ENCODE measurements at places on chromosomes 6 and 20.

- DNase-seq, result no peak
Observed at GRCh38 chr6:37146735-37147157, 23.2 kb upstream of the PIM1 start.

GRCh38 chr20:59613861-59614260 lies 9.5 kb downstream of the PHACTR3 start:
- DNase-seq, result no peak

DNA sequence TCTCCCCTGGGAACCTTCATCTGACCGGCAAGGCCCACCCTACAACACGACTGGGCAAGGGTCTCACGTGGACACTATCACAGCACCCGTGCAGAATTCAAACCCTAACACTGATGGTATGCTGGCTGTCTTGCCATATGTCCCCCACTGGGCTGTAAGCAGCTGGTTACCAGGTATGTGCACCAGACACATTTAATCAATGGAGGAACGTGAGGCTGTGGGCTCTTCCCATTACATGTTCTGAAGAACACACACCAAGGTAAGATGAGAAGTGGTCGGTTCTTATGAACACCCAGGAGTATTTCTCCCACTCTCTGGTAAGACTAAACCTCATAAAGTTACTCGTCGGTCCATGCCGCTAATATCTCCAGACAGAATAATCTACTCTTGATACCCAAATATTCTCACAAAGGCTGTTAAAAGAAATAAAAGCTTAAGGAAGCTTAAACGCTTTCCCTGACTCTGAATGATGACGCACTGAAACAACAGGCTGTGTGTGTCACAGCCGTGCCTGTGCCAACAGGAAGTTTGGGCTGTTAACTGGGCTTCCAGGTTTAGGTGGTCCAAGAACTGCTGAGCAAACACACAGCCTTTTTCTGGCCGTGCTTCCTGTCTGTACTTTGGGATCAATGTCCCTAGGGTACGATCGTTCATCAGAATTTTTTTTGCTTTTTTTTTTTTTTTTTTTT lies 75.3 kb downstream of the SLC23A2 start:
- no peak for DNase-seq

GRCh38 chr6:36688739-36689075 lies 8.9 kb upstream of the RAB44 start:
- no peak for DNase-seq

- no peak for DNase-seq
Observed at GRCh38 chr6:9532621-9533557, 882.0 kb downstream of the TFAP2A start.

DNA sequence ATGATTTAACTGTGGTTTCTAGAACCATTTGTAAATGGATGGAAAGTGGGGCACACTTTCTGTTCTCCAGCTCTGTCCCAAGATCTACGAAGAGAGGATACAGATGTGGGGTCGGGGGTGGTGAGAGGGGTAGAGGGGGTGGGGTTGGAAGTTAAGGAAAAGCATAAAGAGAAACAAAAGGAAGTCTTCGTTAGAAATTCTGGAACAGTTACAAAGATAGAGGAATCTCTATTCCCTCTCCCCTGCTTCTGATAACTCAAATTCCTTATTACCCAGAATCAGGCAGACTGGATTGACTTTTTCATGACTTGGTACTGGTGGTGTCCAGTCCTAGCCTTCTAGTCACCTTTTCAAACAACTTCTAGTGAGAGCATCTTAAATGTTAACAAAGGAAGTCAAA lies 4.9 kb downstream of the GCM1 start:
- DNase-seq, result no peak

GRCh38 chr6:90611543-90612312 lies 24.9 kb upstream of the MAP3K7 start:
- DNase-seq, result no peak

GRCh38 chr6:28953039-28953584 lies 29.3 kb upstream of the TRIM27 start:
- no peak for DNase-seq

- no peak for DNase-seq
Observed at GRCh38 chr6:5246141-5247097, 14.3 kb downstream of the LYRM4 start.

DNA sequence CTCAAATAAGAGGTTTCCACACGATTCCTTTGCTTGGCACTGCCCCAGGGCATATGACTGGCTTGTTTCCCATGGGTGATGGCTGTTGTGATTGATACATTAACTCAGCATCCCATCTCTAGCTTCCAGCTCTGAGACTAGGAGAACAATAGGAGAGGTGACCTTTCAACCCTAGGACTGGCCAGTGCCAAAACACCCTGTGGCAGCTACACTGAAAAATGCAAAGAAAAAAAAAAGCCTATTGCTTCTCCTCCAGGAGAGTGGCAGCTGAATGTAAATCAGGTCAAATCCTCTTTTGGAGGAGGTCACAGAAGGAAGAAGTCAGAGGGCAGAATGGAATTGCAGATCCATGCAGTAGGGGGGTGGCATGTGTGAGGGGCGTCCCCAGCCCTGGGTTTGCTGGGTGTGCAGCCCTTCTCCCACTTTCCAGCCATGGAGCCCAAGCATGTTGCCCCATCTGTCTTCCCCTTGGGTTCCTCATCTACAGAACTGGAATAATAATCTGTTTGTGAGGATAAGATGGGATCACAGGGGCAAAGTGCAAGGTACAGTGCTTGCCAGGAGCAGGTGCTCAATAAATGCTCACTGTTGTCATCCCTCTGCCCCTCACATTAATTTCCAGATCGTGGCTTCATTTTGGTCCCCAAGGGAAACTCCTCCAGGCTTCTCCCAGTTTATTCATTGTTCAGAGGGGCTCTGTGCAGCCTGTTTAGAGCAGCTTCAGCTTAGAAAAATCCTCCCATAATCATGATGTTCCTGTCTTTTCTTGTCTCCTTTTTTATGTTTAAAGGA lies 245.0 kb upstream of the RIN2 start:
- DNase-seq, result no peak

- DNase-seq, result no peak
Observed at GRCh38 chr6:43746613-43747102, 23.4 kb upstream of the VEGFA start.

DNA sequence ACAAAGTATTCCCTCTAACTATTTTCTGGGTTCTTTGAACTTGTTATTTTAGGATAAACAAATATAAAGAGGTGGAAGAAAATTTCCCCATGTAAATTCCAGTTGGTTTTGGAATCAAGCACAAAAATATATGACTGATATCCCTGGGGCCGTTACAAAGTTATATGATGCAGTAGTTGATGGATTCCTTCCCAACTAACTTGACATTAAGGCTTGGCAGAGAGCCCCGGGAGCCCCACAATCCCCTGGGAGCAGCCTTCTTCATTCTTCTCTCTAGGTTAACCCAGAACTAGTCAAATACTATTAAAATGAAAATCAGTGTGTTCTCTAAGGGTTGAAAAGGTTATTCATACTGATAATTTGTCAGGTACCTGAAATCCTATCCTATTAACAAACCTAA lies 508.9 kb upstream of the SOX4 start:
- DNase-seq, result no peak

DNA sequence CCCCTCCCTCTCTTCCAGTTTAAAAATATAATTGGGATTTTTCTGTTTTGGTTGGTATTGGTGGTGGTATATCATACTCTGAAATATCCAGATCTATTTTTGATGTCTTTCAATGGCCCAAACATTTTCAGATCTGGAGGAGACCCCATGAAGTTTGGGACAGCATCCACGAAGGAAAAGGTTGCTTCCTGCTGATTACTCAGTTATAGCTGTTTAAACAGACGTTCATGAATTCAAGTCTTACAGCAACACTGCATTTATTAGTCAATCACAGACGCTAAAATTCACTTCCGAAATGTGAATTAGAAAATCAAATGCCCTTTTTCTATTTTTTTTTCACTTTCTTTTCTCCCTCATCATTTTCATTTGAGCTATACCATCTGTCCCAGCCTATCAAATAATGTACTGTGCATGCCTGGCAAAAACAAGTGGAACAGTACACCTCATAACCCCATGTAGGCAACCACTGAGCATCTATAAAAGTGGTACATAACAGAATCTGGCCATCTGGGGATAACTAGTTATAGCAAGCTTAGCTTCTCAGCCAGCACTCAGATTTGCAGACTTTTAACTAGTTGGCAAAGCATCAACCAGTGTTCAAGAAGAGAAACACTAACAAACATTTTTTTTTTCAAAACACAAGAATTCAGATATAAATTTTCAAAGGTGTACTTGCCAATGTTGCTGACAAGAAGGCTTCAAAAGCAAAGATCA lies 124.5 kb downstream of the HIVEP2 start:
- no peak for DNase-seq

- no peak for DNase-seq
Observed at GRCh38 chr6:153959276-153959675, 79.8 kb upstream of the OPRM1 start.

GRCh38 chr6:156978948-156979347 lies 201.8 kb downstream of the ARID1B start:
- DNase-seq, result no peak

DNA sequence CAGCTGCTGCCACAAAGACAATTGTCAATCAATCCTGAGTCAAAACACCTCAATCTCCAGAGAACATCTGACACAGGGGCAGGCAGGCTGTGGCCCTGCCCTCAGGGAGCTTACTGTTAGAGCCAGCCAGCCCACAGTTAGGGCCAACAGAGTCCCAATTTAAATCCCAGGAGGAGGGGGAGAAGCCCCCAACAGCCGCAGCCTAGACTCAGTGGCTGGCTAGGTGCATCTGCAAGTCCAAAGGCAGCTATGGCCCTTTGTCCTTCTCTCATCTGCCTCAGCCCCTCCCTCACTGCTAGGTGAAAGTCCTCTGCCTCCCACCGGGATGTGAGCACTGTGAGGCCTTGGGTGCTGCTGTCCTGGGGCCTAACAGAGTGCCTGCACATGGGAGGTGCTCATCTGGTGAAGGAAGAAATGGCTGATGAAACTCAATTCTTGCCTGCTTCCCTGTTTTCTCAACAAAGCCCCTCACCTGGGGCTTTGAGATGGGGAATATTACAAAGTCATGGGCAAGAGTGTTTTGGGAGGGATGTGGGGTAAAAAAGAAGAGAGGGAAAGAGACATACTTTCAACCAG lies 33.7 kb upstream of the VEGFA start:
- no peak for DNase-seq

DNA sequence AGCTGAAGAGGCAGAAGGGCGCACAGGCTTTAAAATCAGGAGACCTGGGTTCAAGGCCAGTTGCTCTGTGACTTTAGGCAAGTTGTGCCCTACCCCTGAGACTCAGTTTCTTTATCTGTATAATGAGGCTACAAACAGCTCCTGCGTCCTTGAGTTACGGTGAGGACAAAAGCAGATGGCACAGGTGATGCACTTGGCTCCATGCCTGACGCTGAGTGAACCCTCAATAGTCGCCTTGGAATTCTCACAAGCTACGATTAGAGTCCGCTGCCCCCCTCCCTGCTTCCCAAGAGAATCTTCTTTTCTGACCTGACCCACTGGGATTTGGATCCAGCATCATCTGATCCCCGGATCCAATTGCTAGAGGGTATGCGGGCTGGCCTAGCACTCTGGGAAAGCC lies 6.4 kb downstream of the KCNG1 start:
- DNase-seq, result no peak

- no peak for DNase-seq
Observed at GRCh38 chr6:98484696-98485095, 349.7 kb upstream of the POU3F2 start.

DNA sequence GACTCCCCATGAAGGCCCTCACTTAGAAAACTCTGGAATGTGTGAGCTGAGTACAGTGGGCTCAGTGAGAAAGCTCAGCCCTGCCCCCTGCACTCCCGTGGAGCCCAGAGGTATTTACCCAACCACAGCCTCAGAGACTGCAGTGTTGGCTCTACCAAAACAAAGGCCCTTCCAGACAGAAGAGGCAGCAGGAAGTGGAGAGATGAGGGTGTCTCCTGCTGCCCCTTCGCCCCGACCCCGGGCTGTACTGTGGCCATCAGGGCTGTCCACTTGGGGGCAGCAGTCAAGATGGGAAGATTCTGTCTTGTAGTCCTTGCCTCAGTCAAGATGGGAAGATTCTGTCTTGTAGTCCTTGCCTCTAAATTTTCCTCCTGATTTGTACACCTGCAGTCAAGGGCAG lies 341.3 kb downstream of the TAF4 start:
- no peak for DNase-seq

GRCh38 chr20:32626859-32627636 lies 41.9 kb upstream of the NOL4L start:
- DNase-seq, result no peak

DNA sequence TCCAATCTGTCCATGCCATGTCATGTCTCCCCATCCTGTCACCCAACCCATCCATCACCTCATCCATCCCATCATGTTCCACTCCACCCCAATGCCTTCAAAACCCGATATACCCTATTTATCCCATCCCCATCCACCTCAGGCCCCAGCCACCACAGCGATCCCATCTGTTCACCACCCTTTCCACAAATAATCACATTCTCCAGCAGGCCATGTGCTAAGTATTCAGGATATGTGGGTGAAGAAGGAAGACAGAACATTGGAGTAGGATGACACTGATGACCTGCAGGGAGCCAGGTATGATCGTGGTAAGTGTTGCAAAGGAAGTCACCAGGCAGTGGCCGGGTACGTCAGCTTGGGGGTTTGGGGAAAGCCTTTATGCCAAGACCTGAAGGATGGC lies 48.8 kb downstream of the NPEPL1 start:
- no peak for DNase-seq

GRCh38 chr6:159800141-159800865 lies at the start of gene PNLDC1:
TSS of gene PNLDC1 (plus strand) at chr6:159800276. CDS start at chr6:159800308, 32 bp downstream.
- no peak for DNase-seq

- no peak for DNase-seq
Observed at GRCh38 chr20:52179331-52180179, 12.0 kb downstream of the ZFP64 start.

GRCh38 chr20:38607351-38607750 lies 5.7 kb downstream of the ARHGAP40 start:
- no peak for DNase-seq

- DNase-seq, result no peak
Observed at GRCh38 chr6:148700047-148700715, 46.6 kb upstream of the UST start.

GRCh38 chr6:70821751-70822150 lies 135.1 kb downstream of the B3GAT2 start:
- no peak for DNase-seq

GRCh38 chr6:3454273-3455010 lies 2.4 kb downstream of the SLC22A23 start:
- no peak for DNase-seq

- DNase-seq, result no peak
Observed at GRCh38 chr20:35709259-35709658, 10.1 kb downstream of the ROMO1 start.

DNA sequence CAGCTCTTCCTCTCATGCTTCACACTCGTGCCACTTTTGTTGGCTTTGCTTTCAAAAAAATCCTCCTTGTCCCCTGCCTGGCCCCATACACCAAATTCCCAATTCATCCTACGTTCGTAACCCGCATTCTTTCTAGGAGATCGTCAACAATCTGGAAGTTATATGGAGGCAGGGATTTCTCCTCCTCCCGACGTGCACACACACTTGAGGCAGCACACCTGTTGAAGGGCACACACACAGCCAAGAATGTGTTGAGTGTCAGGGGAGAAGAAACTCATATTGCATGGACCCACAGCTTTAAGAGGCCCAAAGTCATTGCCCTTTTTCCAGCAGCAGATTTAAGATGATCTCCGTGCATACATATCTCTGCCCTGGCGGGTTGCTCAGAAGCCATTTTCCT lies 28.9 kb downstream of the THBS2 start:
- no peak for DNase-seq

Measured in NCI-H1048 (cell line).